ENCODE measurements at places on chromosomes 1 and 21. TPM values are rescaled to one million over a fixed set of nuclear protein-coding genes. Genes with fewer than 3 reads are reported as not detected.

GRCh38 chr1:2980849-2981248, 40.4 kb upstream of the ACTRT2 start:
- no peaks in the 10 kb centered on the region for H3K27me3 ChIP-seq
- no peaks in the 10 kb centered on the region for H3K36me3 ChIP-seq
- no peaks in the 10 kb centered on the region for H3K4me1 ChIP-seq
- no peak for DNase-seq

- peaks cover 9% of the 10 kb centered on the region for H3K36me3 ChIP-seq
- H3K27ac ChIP-seq = no peak overlapping the region
- H3K27me3 ChIP-seq = no peaks in the 10 kb centered on the region
- DNase-seq = no peak
These were observed 18.6 kb downstream of the ACOT11 start for GRCh38 chr1:54566438-54567141.

ADAMTS4 gene
- 1.2 TPM for polyA plus RNA-seq

DNA sequence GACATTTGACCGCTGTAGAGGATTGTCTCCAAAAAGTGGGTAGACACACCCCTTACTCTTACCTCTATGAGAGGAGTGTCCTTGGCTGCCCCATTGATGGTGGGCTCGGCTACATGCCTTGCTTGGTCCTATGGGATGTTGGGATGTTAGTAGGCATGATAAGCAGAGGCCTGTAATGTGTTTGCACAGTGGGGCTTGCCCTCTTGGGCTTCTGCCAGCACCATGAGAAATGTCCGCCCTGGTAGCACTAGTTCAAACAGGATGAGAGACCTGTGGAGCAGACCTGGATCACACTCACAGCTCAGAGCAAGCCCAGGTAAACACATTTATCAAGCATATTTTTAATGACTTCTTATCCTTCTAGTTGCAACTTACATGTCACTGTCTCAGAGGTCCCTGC, 54.2 kb downstream of the SH3GLB1 start:
- H3K36me3 ChIP-seq = no peaks in the 10 kb centered on the region
- DNase-seq = peak; percentile 81
- no peak overlapping the region for H3K27ac ChIP-seq
- H3K4me3 ChIP-seq = no peak overlapping the region
- H3K27me3 ChIP-seq = no peaks in the 10 kb centered on the region

- H3K27me3 ChIP-seq = peaks cover 20% of the 10 kb centered on the region
- H3K36me3 ChIP-seq = no peaks in the 10 kb centered on the region
- H3K4me1 ChIP-seq = no peaks in the 10 kb centered on the region
- no peak overlapping the region for H3K4me3 ChIP-seq
- DNase-seq = peak; percentile 36
- H3K27ac ChIP-seq = no peak overlapping the region
These were observed 4.9 kb upstream of the NPL start for GRCh38 chr1:182784556-182785171.

DNA sequence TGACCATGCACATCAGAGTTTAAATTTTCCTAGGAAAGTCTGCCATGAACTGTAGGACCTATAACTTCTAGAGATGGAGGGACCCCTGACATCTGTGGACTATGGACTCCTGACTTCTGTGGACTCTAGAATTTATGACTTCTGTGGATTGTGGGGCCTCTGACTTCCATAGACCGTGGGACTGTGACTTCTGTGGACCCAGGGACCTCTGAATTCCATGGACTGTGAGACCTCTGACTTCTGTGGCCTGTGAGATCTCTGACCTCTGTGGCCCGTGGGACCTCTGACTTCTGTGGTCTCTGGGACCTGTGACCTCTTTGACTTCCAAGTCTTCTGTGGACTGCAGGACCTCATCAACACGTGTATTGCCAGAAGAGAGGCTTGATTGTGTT, 36.7 kb downstream of the PEX14 start:
- H3K36me3 ChIP-seq = no peaks in the 10 kb centered on the region
- H3K27ac ChIP-seq = no peak overlapping the region
- peaks cover 31% of the 10 kb centered on the region for H3K4me1 ChIP-seq
- H3K4me3 ChIP-seq = no peak overlapping the region
- H3K27me3 ChIP-seq = no peaks in the 10 kb centered on the region

OR13G1 gene
- polyA plus RNA-seq = 0.01 TPM

- H3K4me1 ChIP-seq = no peaks in the 10 kb centered on the region
- H3K4me3 ChIP-seq = no peak overlapping the region
- H3K27me3 ChIP-seq = no peaks in the 10 kb centered on the region
These were observed 20.6 kb upstream of the KCNJ15 start for GRCh38 chr21:38236232-38236631.

CHODL gene
- polyA plus RNA-seq = 1.2 TPM

DNA sequence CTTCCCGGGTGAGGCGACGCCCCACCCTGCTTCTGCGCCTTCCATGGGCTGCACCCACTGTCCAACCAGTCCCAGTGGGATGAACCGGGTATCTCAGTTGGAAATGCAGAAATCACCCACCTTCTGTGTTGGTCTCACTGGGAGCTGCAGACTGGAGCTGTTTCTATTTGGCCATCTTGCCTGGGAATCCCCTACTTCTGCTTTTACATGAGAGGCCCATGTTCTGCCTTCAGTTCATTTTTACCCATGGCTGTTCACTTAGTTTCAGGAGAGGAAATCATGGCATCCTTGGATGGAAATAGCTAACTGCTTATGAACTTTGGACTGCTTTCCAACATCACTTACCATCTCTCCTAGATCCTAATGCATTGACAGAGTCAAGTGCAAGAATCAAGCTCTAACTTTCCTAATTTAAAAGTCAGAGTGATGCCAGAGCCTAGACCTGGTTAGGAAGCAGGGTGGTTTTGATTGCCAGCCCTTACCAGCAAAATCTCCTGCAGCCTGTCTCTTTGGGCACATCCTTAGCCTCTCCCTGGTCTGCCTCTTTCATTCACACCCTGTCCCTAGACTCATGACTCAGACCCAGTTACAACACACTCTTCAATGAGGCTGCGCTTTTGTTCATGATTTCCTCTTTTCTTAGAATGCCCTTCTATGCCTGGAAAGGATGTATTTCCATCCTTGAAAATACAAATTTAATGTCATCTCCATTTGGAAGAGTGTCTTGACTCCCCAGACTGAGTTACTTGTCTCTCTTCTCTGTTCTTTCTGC, 137.2 kb downstream of the KCTD3 start:
- no peaks in the 10 kb centered on the region for H3K27me3 ChIP-seq
- no peak overlapping the region for H3K4me3 ChIP-seq
- no peak for DNase-seq
- no peaks in the 10 kb centered on the region for H3K4me1 ChIP-seq
- no peak overlapping the region for H3K27ac ChIP-seq

- no peaks in the 10 kb centered on the region for H3K27me3 ChIP-seq
- no peaks in the 10 kb centered on the region for H3K36me3 ChIP-seq
- DNase-seq = no peak
- H3K4me3 ChIP-seq = no peak overlapping the region
- H3K4me1 ChIP-seq = no peaks in the 10 kb centered on the region
- H3K27ac ChIP-seq = no peak overlapping the region
These were observed 19.8 kb upstream of the ARTN start for GRCh38 chr1:43913666-43914360.

GRCh38 chr1:55276671-55277376, 61.7 kb upstream of the USP24 start:
- H3K27ac ChIP-seq = no peak overlapping the region
- no peaks in the 10 kb centered on the region for H3K27me3 ChIP-seq
- H3K36me3 ChIP-seq = no peaks in the 10 kb centered on the region
- no peaks in the 10 kb centered on the region for H3K4me1 ChIP-seq
- no peak overlapping the region for H3K4me3 ChIP-seq

DNA sequence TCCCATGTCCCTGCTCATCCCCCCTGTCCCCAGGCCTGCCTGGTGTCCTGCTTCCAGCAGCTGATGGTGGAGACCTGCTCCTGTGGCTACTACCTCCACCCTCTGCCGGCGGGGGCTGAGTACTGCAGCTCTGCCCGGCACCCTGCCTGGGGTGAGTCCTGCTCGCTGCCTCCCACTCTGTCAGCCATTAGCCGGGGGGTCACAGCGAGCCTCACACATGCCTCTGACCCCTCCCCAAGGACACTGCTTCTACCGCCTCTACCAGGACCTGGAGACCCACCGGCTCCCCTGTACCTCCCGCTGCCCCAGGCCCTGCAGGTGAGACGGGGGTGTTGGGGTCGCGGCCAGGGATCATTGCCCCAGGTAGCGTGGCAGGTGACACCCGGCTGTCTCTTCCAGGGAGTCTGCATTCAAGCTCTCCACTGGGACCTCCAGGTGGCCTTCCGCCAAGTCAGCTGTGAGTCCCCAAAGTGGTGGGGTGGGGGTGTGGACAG, 10.0 kb downstream of the SCNN1D start:
- H3K4me3 ChIP-seq = no peak overlapping the region
- no peak overlapping the region for H3K27ac ChIP-seq
- peak; percentile 37 for DNase-seq
- H3K4me1 ChIP-seq = peaks cover 13% of the 10 kb centered on the region
- peaks cover 10% of the 10 kb centered on the region for H3K36me3 ChIP-seq

PLD5 gene
- polyA plus RNA-seq = 0.36 TPM

DNA sequence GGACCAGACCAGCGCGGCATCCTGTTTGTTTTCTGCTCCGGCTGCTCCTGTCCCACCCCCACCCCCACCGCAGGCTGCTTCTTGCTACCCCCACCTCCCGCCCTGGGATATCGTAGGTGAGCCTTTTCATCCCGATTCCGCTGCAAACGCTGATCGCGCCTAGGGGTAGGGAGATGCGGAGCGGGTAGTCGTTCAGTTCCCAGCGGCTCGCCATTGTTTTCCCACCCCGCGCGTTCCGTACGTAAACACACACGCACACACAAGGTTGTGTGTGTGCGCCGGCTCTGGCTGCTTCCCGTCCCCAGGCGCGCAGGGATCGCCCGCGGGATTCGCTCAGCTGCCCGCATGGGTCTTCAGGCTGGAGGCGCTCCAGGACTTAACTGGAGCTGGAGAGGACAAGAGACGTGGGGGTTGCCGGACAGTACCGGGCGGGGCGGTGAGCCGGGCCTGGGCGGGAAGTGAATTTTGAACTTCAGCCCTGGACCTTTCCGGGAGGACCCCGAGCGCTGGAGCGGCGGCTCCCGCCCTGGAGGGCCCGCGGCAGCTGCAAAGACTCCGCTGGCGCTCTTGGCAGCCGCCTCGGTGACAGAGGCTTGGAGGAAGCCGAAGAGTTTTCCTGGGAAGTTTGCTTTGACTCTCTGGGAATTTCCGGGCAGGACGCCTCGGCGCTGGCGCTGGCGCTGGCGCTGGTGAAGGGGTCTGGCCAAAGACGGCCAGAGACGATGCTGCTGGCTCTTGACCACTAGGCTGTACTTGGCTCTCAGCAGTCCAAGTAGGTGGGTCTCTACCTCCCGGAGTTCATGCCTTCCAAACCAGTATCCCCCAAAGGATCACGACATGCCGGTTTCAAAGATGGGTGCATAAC, 1.6 kb downstream of the SOX13 start:
- peaks cover 2% of the 10 kb centered on the region for H3K27me3 ChIP-seq
- no peaks in the 10 kb centered on the region for H3K36me3 ChIP-seq
- DNase-seq = peak; percentile 87
- peaks cover 33% of the 10 kb centered on the region for H3K4me1 ChIP-seq
- H3K4me3 ChIP-seq = peak overlapping the region; percentile 87

TGFB2 gene
- 4.9 TPM for polyA plus RNA-seq

- no peaks in the 10 kb centered on the region for H3K27me3 ChIP-seq
- H3K36me3 ChIP-seq = peaks cover 29% of the 10 kb centered on the region
- peak overlapping the region; percentile 71 for H3K4me3 ChIP-seq
- peak overlapping the region; percentile 24 for H3K27ac ChIP-seq
- no peak for DNase-seq
- peaks cover 8% of the 10 kb centered on the region for H3K4me1 ChIP-seq
These were observed 670 bp downstream of the ST3GAL3 start for GRCh38 chr1:43708002-43708410.

DNA sequence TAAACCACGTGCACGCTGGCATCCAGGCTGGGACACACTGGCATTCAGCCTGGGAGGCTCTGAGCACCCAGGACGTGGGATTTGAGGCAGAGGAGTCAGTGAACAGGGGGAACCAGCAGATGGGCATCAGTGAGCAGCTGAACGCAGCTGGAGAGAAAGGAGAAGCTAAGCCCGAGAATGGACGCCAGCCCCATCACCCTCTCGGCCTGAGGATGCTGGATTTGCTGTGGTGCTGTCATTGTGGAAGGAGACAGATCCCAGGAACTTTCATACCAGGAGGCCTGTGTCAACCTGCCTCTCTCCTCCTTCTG, 132.8 kb downstream of the PGBD5 start:
- no peaks in the 10 kb centered on the region for H3K4me1 ChIP-seq
- DNase-seq = no peak
- H3K36me3 ChIP-seq = no peaks in the 10 kb centered on the region
- no peak overlapping the region for H3K4me3 ChIP-seq

- H3K36me3 ChIP-seq = no peaks in the 10 kb centered on the region
- H3K27ac ChIP-seq = no peak overlapping the region
- DNase-seq = peak; percentile 43
These were observed 36.7 kb upstream of the FAM163A start for GRCh38 chr1:179706339-179706941.

RNU1-4 gene
- polyA plus RNA-seq = 3.2 TPM

SAMD13 gene
- polyA plus RNA-seq = 4.0 TPM

DNA sequence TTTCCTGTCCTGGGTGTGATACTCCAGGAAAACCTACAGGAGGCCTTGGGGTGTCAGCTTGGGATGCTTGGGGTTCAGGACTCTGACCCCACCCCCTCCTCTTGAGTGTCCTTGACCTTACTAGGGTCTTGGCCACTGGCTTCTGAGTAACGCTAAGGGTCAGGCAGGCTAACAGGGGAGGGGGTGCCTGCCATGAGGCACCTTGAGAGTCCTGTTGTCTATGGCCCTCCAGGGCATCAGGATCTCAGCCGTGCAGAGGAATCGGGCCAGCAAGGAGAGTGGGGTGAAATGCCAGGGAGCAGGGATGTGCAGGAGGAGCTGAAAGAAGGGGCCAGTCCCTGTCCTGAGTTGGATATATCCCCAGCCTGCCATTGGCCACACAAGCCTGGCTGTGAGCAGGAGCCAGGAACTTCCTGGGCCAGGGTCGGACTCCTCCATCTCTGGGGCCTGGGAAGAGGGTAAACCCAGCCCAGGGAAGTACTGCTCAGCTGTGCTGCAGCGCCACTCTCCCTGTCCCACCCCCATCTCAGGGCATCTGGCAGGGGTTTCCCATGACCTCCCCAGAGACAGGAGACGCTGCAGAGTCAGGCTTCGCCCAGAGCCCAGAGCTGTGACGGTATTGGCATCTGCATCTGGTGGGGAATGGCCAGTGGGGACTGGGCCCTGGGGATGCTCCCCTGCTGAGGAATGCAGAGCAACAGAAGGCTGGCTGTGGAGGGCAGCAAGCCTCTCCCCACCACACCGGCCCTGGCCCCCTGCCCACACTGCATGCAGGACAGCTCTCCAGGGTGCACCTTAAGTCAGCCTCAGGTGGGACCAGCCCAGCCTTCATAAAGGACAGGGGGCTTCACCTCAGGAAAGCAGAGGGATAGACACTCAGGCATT, 6.3 kb downstream of the KIF21B start:
- DNase-seq = no peak
- H3K27ac ChIP-seq = no peak overlapping the region
- no peaks in the 10 kb centered on the region for H3K36me3 ChIP-seq
- H3K4me3 ChIP-seq = no peak overlapping the region

DNA sequence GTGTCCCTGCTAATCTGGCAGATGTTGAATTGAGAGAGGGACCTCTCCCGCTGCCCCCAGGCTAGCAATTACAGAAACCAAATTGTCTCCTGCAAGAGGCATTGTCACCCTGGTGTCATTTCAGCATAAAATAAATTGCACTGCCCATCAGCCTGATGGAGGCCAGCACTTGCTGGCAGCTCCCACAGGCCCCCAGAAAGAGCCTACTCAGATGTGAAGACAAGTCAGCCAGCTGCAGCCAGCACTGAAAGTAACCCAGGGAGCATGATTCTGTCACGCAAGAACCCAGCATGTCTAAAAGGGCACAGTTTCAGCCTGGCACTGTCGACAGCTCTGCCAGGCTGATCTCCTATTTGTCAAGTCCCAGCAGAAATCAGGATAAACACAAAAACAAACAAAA, 110.3 kb upstream of the CTTNBP2NL start:
- no peak overlapping the region for H3K4me3 ChIP-seq
- no peak overlapping the region for H3K27ac ChIP-seq
- no peaks in the 10 kb centered on the region for H3K4me1 ChIP-seq
- H3K36me3 ChIP-seq = no peaks in the 10 kb centered on the region
- H3K27me3 ChIP-seq = peaks cover 5% of the 10 kb centered on the region
